ENCODE measurements at places on chromosomes 3 and 15.

DNA sequence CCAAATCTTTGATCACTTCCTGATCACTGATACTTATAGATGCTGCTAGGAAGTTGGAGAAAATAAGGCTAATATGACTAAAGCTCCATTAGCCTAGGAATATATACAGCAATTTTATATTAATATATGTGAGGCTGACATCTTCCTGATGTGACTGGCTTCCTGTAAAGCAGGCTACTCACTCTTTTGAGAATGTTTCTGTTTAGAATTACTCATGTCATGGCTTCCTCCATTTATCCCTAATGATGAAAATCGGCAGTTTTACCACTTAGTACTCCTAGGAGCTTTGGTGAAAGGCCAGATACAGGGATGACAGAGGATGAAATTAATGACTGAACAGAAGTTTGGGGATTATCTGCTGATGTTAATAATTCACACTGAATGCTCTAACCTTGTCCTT is 3.9 kb upstream of the MAP1A start:
- no peak for DNase-seq

GRCh38 chr3:69145688-69146087 is 23.3 kb upstream of the LMOD3 start:
- DNase-seq, result no peak

DNA sequence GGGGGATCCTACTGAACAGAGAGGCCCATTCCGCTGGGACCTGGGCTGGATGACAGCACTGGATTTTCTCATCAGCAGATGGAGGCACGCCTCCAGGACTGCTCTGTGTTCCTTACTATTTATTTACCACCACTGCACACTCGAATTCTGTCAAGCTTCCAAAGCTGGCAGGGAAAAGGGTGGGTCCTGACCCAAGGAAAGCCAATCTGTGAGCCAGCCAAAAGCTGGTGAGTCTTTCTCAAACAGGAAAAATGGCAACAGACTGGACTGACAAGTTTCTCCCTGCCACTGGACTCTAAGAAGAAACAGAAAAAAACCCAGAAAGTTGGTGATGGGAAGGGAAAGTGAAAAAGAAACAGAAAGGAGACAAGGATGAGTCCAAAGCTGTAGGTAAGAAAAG is 37.8 kb downstream of the CD47 start:
- DNase-seq, result no peak

GRCh38 chr3:100269001-100269400 is 8.2 kb downstream of the TBC1D23 start:
- no peak for DNase-seq

DNA sequence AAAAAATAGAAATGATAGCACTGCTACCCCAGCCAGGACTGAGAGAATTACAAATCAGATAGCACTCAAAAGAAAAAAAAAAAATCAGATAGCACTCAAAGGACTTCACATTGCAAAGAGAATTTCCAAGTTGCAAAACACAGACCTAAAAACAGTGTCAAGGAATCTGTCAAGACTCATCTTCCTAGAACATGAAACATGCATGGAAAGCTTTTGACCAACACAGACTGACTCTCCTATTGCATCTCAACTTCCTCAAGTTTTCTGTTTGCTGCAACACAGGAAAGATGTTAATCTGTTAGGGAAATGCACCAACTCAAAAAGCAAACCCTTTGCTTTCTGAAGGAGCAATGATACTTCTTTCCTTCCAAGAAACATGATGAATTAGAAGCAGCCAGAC is 42.3 kb downstream of the RAB27A start:
- no peak for DNase-seq

DNA sequence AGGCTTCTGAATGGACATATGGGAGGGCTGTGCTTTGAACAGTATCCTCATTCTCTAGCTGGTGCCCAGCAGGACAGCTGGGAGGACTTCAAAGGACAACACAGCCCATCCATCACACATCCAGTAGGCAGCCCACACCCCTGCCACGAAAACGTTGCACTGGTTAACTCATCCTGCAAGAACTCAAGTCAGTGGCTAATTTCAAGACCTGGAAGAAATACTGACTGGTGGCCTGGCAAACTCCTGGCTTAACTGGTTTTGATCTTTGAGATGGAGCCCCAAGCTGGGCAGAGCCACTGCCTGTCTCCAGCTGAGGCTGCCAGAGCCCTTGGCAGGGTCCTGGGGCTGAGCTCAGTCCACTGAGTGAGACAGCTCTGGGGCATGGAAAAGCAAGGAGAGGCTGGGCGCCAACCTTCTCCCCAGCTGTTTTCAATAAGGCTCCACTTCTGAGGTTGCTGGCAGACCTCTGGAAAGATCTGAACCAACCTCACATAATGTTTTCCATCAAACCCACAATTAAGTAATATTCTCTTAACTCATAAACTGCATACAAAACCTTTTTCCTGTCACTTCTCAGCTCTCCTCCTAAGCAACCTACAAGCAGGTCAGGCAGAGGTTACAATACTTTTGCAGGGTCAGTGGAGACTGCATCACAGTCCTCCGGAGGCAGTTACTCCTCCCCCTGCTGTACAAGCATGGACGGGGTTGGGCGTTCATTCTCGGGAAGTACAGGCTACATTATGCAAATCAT is 110.3 kb downstream of the MYLK start:
- DNase-seq, result no peak

- no peak for DNase-seq
Observed at GRCh38 chr15:70754862-70755261, 8.5 kb downstream of the UACA start.

- no peak for DNase-seq
Observed at GRCh38 chr3:185928496-185928895, 9.3 kb downstream of the TRA2B start.

GRCh38 chr15:26867200-26868007 is 542 bp downstream of the GABRA5 start:
- no peak for DNase-seq

- DNase-seq, result no peak
Observed at GRCh38 chr15:65416845-65417416, 5.8 kb downstream of the IGDCC4 start.

- no peak for DNase-seq
Observed at GRCh38 chr3:105812194-105812586, 56.6 kb downstream of the CBLB start.

- no peak for DNase-seq
Observed at GRCh38 chr3:67460841-67461510, 193.4 kb downstream of the SUCLG2 start.

DNA sequence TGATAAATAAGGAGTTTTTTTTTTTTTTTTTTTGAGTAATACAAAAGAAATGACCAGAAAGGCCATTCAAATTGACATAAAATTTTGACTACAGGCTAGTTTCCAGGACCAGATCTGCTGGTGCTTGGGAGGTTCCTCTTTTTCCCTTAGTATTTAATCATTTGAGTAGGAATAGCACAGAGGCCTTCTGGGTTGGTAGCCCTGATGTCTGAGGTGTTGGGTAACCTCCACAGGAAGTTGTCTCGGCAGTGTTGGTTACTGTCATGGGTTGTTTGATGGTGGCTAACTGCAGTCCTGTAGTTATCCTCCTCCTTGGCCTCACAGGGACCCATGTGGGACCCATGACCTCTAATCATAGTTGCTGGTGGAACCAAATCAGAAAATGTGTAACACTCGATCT is 91.1 kb downstream of the USP13 start:
- no peak for DNase-seq

DNA sequence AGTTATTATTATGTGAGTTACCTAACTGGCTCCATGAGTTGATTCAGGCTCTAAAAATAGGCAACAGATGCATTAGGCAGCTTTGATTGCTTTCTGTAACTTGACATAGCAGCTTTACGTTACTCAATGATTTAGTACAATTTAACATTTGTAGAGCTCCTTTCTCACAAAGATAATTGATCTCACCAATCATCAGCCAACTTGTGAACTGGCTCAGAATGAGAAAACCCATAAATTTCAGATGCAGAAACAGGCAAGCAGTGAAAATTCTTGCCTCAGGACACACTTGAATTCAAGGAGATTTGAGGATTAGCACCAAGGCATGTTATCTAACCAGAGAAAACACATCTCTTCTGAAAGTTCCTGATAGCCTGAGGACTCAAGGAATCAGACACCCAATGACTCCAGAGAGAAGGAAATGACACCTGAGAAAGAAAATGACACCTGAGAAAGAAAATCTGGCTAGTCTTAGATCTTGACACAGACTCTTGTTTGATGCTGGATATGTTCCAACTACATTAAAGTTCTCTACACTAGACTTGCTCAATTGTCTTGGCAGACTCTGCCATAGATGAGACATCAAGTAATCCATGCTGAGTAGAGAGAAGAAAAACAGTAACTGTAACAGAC is 315.1 kb upstream of the CBLB start:
- DNase-seq, result no peak

- DNase-seq, result no peak
Observed at GRCh38 chr15:73747847-73748590, 5.1 kb downstream of the INSYN1 start.

- DNase-seq, result no peak
Observed at GRCh38 chr3:169467751-169468150, 195.8 kb downstream of the MECOM start.

DNA sequence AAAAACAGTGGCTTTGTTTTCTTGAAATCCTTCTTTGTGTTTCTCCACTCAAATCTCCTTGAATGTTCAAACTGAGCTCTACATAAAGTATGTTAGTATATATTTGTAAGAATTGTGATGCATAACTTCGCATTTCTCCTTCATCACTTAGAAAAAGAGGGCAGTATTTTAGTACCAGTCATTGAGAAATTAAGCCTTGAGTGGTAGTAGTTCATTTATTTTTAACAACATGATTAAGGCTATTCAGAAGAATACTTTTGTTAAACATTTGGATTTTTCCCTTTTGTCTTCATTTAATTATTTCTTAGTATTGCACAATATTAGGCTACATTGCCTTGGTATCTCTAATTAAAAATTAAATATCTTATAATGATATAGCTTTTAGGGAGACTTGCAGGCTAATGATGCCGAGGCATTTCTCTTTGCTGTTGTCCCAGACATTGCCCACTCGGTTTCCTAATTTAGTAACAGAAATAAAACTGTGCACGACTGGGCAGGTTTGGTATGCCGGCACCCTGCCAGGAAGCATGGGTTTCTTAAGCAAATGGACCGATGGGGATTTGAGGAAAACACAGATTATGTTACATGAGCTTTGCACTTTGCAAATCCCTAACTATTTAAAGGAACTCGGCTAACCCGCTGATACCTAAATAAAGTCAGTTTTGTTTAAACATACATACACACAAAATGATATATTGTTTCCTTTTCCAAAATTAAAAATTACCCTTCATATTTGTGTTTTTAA is 54.7 kb downstream of the LRRC28 start:
- no peak for DNase-seq

GRCh38 chr3:27686642-27687041 is 35.5 kb downstream of the EOMES start:
- DNase-seq, result no peak

DNA sequence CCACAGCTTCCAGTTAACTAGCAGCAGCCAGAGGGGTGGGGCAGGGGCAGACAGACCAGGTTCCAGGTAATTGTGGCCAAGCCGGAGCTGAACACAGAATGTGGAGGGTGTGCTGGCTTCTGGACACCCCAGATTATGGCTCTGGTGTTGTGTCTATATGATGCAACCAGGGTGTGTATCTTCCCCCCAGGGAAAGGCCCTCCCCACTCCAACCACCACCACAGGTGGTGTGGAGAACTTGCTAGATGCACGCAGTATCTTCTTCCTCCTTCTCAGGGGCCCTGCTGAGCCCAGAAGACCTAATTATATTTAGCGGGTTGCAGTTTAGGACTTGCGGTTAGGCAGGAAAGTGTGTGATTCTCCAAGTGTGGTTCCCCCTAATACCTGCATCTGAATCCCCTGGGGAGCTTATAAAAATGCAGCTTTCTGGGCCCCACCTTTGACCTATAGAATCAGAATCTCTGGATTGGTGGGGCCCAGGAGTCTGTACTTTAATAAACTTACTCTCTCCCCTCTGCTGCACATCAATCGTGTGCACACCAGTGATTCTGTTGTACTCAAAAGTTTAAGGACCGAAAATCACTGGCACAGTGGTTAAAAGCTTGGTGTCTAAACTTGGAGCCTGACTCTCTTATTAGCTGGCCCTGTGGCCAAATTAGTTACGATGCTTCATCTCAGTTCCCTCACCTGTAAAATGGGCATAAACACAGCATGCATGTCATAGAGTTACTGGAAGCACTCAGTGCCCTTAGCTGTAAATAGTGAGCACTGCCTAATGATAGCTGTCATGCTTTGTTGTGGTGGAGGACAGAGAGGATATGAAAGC is 379.1 kb upstream of the PROK2 start:
- DNase-seq, result no peak

DNA sequence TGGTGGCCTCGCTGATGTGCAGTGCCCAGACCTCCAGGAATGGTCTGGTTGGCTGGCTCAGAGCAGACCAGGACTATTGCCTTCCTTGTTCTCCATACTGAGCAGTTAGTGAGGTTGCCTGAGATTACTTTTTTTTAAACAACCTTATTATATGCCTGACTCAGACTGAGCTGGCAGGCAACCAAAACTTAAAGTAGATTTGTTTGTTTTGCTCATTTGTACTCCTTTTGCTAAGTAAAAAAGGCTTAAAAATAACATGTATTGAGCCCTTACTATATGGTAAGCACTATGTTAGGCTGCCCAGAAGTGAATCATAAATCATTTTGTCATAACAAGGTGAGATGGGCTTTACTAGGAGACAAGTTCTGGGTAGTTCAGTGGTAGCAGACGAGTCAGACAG is 92.4 kb downstream of the GHSR start:
- DNase-seq, result no peak

DNA sequence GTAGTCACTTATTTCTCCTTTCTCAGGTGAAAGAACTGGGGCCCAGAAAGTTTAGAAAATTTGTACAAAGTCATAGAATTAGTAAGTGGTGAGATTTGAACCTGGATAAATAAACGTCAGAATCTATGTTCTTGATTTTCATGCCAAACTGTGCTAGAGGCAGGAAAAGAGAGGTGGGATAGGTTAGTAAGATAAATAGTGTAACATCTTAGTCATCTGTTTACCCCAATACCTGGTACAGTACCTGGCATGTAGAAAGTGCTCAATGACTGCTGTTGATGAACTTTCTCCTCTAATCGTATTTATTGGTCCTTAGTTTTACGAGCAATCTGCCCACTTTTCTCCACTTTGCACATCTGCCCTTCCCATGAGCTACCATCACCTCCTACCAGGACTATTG is 124.9 kb downstream of the MITF start:
- no peak for DNase-seq

GRCh38 chr3:116877968-116878367 is 168.4 kb downstream of the TUSC7 start:
- DNase-seq, result no peak

GRCh38 chr15:100199711-100200286 is 142.0 kb downstream of the ADAMTS17 start:
- DNase-seq, result no peak

DNA sequence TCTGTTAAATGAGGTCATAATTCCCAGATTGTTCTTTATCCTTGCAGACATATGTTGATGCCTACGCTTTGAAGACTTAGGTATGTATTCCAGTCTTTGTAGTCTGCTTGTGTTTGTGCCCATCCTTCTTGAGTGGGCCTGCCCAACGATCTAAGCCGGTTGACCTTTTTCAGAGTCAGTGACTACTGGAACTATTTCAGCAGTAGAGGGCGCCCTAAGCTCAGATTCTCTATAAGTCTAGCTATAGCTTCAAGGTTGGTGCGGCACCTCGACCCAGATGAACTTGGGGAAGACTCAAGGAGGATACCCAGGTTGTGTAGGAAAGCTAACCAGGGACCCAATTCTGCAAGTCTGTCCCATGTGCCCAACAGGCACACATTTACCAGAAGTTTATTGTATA is 228.8 kb upstream of the PPP2R3A start:
- no peak for DNase-seq

- DNase-seq, result no peak
Observed at GRCh38 chr3:15974647-15975046, 176.9 kb upstream of the ANKRD28 start.
